ENCODE measurements at places on chromosomes 13 and 19.

GRCh38 chr13:44437356-44438233, 64.0 kb downstream of the SERP2 start:
- DNase-seq = peak; percentile 76

- peak; percentile 60 for DNase-seq
Measured at GRCh38 chr13:31945202-31945961, 86.2 kb upstream of the FRY start.

GRCh38 chr19:38617764-38618589, at the start of gene MAP4K1:
Gene MAP4K1 (minus strand): TSS chr19:38617953. CDS start chr19:38617895, 58 bp downstream.
- DNase-seq = no peak

- no peak for DNase-seq
Measured at GRCh38 chr19:50912102-50912599, 956 bp upstream of the KLK4 start.

DNA sequence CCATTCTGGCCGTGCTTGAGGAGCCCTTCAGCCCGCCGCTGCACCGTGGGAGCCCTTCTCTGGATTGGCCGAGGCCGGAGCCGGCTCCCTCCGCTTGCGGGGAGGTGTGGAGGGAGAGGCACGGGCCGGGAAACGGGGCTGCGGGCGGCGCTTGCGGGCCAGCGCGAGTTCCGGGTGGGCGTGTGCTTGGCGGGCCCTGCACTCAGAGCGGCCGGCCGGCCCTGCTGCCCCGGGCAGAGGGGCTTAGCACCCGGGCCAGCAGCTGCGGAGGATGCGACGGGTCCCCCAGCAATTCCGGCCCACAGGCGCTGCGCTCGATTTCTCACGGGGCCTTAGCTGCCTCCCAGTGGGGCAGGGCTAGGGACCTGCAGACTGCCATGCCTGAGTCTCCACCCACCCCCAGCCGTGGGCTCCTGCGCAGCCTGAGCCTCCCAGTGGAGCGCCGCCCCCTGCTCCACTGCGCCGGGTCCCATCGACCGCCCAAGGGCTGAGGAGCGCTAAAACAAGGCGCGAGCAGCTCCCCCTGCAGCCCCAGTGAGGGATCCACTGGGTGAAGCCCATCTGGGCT, 76.5 kb downstream of the PCDH20 start:
- no peak for DNase-seq

- no peak for DNase-seq
Measured at GRCh38 chr19:6229216-6229913, 50.4 kb downstream of the MLLT1 start.

- DNase-seq = no peak
Measured at GRCh38 chr13:67158903-67159302, 71.2 kb downstream of the PCDH9 start.

DNA sequence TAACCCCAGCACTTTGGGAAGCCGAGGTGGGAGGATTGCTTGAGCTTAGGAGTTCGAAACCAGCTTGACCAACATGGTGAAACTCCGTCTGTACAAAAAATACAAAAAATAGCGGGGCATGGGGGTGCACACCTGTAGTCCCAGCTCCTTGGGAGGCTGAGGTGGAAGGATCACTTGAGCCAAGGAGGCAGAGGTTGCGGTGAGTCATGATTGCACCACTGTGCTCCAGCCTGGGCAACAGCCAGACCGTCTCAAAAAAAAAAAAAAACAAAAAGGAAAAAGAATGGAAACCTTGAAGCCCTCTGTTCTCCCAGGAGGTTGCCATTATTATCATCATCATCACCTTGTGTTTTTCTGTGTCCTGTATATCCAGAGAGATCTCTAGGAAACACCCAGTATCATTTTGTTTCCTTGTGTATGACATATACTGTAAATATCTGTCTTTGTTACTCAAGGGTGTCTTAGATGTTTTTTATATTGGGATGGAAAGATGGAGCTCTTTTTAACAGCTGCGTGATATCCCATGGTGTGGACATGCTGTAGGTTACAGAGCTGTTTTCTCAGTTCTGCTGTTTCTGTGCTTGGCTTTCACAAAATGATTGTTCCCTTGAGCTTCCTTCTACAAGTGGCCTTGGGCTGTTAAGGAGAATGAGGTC, 11.8 kb downstream of the CHAF1A start:
- no peak for DNase-seq

DNA sequence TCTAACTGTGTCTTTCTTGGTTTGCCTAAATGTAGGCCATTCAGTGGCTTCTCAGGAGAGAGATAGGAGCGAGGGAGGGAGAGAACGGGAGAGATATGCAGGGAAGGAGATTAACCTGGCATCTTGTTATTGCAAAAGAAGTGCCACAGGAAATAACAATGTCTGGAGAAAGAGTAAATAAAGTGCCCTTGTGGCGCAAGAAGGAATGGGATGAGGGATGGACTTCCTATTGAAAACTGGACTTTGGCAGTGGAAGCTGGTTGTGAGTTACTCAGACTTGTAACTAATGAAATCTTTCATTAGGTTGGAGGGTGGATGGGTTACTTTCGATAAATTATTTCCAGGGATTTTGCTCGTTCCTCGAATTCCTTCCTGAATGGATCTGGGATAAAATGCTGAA, 136.1 kb downstream of the LACC1 start:
- no peak for DNase-seq

DNA sequence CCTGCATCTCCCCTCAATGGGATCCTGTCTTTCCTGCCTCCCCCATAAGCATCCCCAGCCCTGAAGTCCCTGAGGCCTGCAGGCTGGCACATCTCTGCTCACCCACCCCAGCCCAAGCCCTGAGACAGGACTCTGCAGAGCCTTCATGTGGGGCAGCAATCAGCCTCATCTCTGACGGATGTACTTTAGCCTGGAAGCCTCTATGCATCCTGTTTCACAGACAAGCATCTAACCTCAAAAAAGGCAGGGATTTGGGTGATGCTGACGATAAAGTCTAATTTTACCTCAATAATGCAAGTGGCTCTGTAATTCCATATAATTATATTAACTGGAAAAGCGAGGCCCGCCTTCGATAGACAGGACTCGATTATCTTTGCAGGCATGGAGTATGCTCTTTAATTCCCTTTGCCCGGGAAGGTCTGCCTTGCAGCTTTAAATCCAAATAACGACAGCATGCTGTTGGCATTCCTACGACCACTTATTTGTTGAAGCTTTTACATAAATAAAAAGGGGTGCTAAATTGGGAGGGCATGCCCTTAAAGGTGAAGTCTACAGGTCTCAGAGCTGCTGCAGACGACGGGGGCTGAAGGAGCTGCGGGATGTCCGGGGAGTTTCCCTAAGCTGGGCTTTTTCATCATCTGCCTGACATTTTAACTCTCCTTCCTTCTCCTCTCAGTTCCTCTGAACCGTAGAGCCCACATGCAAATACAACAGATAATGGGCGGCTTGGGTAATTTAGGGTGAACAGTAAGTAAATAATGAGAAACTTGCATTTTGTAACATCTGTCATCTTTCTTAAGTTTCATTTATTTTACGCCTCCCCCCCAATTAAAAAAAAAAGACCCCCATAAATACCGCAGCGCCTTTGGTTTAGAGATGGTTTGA, 211.5 kb downstream of the URI1 start:
- DNase-seq = no peak

DNA sequence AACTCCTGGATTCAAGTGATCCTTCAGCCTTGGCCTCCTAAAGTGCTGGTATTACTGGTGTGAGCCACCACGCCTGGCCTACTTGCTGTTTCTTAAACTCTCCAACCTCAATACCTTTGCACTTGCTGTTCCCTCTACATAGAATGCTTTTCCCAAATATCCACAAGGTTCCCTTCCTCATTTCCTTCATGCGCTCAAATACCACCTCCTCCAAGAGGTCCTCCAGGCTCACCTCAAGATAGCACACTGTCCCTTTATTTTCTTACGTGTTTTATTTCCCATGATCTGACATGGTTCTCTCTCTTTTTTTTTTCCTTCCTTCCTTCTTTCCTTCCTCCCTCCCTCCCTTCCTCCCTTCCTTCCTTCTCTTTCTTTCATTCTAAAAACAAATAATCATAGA, 13.5 kb downstream of the RDH8 start:
- no peak for DNase-seq

GRCh38 chr19:2333027-2333806, 4.7 kb downstream of the SPPL2B start:
- DNase-seq = peak; percentile 76

- DNase-seq = no peak
Measured at GRCh38 chr19:27775395-27775794, 1437.6 kb downstream of the UQCRFS1 start.

DNA sequence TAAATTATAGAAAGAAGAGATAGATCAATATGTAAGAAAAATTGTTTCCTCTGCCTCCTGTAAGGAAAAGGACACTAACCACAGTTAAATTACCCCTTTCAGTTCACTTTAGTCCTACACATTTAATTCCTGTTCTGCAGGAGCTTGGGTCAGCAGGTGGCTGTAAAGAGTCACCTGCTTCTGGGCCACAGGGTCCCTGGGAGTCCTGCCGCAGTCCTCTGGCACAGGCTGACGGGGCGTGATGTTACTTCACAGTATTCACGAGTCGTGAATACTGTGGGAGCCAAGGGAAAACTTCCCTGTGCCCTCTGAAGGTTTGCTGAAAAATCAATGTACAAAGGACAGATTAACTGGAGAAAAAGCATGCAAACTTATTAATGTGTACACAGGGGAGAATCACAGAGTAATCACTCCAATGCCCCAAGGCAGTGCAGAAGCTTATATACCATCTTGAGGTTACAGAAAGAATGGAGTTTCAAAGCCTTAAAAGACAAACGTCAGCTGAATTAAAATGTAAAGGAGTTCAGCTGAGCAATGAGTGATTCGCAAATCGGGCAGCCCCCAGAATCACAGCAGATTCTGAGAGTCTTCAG, 125.8 kb upstream of the TMTC4 start:
- DNase-seq = no peak

GRCh38 chr13:23516190-23516589, 54.0 kb upstream of the TNFRSF19 start:
- DNase-seq = no peak

GRCh38 chr19:42126574-42126973, 5.7 kb downstream of the POU2F2 start:
- no peak for DNase-seq

- DNase-seq = no peak
Measured at GRCh38 chr13:36764957-36765356, 54.1 kb upstream of the RFXAP start.

Data from NCI-H1092 treated with DMSO at 0.1 percent for 48 hours (cell line).